CD4-positive, alpha-beta T cell treated with Interleukin-4 for 1 hour (primary cell): ENCODE measurements at places on chromosomes 5 and 9.

DNA sequence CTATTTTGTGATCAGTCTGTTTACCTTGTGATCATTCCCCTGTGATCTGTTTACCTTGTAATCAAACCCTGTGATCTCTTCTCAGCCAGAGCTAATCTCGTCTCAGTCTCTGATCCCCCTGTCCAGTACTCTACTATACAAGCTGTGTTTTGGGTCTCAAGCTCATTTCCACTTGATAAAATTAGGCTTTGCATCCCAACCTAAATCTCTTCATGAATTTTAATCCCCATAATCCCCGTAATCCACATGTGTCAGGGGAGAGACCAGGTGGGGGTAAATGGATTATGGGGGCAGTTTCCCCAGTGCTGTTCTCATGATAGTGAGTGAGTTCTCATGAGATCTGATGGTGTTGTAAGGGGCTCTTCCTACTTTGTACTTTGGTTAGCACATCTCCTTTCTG, 157.2 kb downstream of the PRR16 start:
- no peak for DNase-seq

GRCh38 chr5:179432547-179432946, 87.3 kb upstream of the ADAMTS2 start:
- DNase-seq, result no peak

DNA sequence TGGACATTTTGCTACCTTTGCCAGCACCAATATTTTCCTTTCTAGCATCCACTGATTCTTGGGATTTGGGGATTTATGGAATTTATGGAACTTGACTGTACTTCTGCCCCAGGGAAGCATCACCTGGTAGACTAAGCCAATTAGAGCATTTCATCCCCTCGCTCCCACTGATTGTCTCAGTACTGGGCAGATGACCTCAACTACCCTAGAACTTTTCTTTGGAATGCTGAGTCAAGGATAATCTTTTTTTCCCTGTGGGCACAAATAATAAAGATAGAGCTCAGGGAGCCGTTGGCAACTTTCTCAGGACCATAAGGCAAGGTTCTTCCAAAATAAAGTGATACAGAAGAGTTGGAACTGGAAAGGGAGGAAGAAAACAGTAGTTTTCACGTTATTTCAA, 438.4 kb downstream of the PLK2 start:
- DNase-seq, result no peak

GRCh38 chr9:107759009-107759822, 269.6 kb upstream of the KLF4 start:
- no peak for DNase-seq

DNA sequence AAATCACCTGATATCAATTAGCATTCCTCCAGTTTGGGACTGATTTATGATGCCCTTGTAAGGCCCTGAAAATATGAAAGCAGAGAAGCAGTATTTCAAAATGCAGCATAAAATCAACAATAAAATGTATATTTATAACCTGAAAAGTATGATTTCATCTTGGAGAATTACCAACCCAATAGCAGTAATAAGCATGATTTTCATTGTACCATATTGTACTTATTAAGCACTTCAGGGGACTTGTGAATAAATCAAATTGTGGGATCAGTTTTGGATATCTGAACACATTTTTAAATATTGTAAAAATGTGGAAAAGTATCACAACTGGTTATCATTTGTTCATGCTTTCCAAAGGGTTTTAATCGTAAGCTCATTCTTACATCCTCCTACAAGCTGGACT, 250.8 kb downstream of the DMRT2 start:
- DNase-seq, result no peak

- no peak for DNase-seq
These were observed 381.1 kb downstream of the RASEF start for GRCh38 chr9:82681809-82682208.

DNA sequence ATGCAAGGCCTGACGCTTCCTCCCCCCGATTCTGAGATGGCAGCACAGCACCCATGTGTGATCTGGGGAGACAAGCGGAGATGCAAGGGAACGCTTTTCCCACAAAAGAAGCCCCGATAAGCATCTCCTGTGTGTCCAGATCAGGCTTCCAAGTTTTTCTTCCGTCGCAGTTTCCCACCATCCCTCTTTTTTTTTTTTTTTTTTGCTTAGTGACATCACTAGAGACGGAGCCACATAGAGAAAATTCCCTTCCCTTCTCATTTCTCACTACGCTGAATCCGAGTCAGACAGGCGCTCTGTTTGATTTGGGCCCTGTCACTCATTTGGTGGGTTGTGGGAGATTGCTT, 160.9 kb downstream of the HSD17B3 start:
- DNase-seq, result no peak

DNA sequence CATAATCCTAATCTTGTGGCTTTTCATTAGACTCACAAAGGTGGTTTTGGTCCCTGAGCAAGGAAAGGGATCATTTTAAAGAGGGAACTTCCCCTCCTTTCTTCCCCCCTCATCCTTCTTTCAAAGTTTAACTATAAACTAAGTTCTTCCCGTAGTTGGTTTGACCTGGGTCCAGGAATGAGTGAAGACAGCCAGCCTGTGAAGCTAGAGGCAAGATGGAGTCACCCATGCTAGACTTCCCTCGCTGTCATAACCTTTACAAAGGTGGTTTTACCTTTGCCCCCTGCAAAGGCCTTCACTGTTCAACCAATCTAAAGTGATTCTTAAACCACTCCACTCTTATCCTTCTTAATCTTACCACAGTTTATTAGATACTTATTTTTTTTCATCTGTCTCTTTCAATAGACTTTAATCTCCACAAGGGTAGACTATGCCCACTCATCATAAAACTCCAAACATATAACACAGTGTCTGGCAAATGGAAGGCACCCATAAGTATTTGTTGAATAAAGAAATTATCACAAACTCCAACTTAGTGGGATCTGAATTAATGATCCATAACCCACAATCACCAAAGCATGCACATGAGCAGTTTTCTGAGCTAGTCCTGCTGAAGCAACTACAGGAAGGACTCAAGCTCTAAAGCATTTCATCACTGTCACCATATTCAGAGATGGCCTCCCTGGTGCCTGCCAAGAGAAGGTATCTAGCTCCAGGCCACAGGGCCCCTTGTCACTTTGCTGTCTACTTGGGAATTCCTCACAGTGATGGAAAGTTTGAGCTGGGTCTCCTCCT, 369.0 kb downstream of the SPOCK1 start:
- DNase-seq, result no peak

- no peak for DNase-seq
These were observed 179.8 kb upstream of the PPP1R26 start for GRCh38 chr9:135299651-135300345.

- DNase-seq, result no peak
These were observed 152.5 kb upstream of the PTCH1 start for GRCh38 chr9:95669253-95669652.

- no peak for DNase-seq
These were observed 694 bp upstream of the UAP1L1 start for GRCh38 chr9:137076636-137077009.

DNA sequence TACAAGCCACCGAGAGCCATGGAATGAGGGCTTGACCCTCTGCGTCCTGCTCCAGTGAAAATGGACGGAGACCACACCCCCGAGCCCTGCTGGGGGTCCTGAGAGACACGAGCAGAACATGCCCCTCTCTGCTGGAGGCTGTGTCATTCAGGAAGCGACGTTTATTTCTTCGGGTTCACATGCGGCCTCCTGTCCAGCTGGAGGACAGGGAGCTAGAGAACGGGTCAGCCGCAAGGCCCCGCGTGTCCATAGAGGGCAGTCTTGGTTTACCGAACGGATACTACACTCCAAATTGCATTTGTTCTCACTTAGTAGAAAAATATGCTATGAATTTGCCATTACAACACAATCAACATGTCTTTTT, 36.1 kb downstream of the MRPL36 start:
- peak; percentile 36 for DNase-seq

DNA sequence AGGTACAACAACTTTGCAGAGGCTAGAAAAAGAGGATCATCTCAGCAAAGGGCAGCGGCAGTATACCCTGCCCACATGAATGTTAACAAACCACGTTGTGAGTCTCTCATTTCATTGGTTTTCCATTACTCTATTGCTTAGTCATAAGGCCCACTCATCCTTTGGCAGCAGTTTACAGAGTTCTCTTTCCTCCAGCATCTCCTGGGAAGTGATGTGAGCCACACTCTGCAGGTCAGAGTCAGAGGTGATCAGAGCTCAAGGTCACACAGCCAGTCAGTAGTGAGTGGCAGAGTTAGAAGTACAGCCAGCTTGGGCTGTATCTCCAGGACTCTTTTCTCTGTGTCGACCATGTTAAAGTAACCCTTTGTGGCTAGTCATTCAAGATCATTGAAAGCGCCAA, 599.6 kb upstream of the GRAMD2B start:
- no peak for DNase-seq

DNA sequence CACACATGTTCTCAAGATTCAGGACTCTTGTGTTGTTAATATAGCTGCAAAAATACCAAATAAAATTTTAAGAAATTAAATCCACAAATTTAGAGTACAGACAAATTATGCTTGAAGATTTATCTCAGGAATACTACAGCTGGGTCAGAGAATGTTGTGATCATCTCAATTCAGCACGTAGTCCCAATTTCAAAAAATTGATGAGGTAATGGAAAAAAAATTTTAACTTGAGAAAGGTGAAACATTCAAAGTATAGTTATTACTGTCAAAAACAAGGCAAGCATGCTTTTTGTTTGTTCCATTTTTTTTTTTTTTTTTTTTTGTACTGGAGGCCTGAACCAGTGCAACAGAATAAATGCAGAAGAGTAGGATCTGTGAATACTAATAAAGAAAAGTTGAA, 29.4 kb downstream of the ICE1 start:
- no peak for DNase-seq

DNA sequence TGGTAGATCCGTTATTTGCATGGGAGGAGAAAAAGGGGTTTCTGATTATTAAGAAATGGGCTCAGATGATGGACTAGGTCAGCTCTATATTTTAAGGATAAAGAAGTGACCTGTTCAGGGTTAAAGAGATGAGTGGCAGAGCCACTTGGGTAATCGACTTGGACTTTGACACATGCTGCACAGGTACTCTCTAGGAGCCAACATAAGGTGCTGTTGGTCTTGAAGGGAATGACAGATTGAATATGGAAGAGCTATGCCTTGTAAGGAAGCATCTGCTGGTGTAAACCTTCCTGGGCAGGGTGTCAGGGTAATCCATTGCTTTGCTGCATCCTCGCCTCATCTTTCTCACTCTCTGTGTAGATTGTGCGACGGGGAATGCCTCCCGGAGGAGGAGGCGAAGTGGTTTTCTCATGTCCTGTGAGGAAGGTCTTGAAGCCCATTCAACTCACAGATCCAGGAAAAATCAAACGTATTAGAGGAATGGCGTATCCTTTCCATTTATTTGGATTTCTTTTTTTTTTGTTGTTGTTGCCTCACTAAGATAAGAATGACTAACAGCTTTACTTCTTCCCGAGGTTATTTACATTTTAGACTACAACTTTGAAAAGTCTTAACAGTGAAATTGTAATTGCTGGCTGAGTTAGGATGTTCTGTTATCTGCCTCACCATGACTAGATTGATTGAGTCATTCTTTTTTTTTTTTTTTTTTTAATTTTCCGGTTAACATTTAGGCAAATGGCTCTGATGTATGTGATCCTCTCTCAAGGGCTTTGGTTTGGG, 41.2 kb downstream of the RCL1 start:
- no peak for DNase-seq

DNA sequence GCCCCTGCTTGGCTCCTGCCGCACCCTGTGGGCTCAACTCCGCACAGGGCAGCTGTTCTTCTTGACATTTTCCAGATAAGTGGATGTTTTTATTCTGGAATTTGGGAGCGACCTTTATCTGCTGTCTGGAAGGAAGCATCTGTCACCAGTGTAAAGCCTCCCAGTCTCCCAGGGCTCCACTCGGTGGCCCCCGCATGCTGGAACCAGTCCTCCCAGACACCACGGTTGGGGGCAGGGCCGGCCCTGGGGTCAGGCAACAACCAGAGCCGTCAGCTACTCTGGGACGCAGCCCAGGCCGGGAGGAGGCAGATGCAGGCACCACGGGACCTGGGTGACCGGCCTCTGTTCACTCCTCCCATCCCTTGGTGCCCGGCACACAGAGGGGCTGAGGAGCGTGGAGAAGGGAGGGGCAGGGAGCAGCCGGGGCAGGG, 92.8 kb upstream of the ADAMTS2 start:
- DNase-seq, result no peak

GRCh38 chr5:134124289-134125038, 10.0 kb downstream of the TCF7 start:
- DNase-seq, result peak; percentile 56
